ENCODE measurements at places on chromosomes 3 and 15.

DNA sequence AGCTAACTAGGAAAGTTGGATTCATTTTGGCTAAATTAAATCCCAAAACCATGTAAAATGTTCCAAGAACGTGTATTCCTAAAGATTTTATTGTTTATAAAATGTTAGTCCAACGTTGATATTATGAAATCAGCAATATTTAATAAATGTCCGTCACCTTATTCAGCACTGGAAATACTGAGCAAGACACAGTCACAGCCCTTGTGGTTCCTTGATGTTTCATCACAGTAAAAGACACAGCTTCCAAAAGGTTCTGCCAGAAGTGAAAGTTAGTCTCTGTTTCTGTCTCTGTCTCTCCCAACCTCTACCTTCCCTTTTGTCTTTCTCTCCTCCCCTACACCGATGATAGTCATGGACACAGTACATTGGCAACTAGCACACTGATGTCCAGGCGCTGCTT is 82.2 kb upstream of the BOC start:
- no peak for DNase-seq

- no peak for DNase-seq
These were observed 4.2 kb downstream of the TRA2B start for GRCh38 chr3:185933374-185934173.

DNA sequence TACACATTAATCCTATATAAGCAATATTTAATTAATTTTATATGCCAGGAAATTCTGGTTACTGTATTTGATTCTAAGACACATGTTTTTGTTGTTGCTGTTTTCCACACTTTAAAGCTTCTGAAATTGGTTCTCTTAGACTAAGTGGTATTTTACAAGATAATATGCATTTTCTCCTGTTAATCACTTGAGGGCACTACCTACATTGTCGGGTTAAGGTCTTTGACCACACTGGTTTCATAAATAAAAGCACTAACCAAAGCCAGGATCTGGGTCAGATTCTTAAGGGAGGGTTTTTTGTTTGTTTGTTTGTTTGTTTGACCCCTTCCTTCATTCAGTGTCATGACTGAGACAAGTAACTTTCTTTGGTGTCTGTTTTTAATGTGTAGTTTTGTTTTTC is 590.2 kb downstream of the RBMS3 start:
- no peak for DNase-seq

DNA sequence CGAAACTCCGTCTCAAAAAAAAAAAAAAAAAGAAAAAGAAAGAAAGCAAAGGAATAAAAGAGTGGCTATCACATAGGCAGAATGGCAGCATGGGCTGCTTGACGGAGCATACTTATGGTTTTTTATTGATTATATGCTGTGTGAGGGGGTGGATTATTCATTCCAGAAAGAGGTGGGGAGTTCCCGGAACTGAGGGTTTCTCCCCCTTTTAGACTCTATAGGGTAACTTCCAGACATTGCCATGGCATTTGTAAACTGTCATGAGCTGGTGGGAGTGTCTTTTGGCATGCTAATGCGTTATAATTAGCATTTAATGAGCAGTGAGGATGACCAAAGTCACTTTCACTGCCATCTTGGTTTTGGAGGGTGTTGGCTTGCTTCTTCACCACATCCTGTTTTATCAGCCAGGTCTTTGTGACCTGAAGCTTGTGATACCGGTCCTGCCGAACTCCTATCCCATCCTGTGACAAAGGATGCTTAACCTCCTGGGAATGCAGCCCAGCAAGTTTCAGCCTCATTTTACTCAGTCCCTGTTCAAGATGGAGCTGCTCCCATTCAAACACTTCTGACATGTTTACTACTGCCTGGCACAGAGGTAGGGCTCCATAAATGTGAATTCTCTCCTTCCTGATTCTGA is 15.8 kb upstream of the ABHD17C start:
- no peak for DNase-seq

DNA sequence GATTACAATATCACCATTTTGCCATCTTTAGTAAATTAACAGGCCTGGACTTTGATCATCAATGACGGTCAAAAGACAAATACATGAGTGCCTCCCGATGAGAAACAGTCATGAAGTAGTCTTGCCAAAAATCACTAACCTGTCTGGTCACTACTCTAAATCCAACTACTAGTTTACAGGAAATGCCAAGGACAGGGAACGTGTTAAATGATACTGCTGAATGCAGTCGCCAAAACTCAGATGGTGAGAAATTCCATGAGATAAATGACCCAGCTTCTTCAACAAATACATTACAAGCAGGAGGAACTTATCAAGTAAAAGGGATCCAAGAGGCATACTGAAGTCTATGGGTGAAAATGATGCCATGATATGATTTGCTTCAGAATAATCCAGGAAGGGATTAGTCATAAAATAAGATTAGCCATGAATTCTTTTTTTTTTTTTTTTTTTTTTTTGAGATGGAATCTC is 35.8 kb upstream of the ATP13A3 start:
- DNase-seq = no peak

DNA sequence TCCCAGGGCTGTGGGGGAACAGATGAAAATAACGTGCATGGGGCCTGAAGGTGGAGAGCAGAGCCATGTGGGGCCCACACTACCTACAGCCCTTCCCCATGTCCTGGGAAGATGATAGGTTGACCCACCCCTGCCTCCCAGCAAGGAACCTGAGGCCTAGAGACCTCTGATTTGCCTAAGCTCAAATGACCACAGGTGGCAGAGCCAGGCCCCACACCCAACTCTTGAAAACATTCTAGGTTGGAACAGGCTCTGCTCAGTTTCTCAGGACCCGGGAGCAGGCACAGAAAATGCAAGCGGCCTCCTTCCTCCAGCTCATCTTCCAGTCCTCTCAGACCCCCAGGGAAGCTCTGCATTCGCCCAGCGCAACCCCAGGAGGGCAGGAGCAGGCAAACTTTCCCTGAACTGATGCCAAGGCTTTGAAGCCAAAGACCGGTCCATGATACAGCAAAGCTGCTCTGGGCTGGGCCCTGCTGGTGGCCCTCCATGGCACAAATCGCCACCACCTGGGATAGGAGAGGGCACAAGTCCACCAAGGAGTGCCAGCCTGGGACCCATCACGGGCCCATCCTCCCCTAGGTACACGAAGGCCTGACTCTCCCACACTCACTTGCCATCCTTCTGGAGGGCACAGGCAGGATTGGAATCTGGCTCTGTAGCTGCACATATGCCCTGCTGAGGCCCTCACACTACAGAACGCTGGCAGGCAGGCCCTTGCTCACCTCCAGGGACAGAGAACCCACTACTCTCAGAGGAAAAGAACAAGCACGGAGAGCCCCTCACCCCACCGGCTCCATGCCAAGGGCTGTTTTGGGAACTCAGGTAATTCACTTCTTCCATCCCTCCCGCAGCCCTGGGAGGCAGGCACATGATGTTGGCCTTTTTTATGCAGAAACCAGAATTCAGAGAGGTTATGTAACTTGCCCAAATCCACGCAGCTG is 51.0 kb upstream of the FURIN start:
- DNase-seq = no peak

All from NCI-H187 (cell line).